Inflammatory macrophage (primary cell): ENCODE measurements at places on chromosomes 2 and 18.

GRCh38 chr2:233033672-233034071, 1.2 kb downstream of the NEU2 start:
- no peak for DNase-seq

DNA sequence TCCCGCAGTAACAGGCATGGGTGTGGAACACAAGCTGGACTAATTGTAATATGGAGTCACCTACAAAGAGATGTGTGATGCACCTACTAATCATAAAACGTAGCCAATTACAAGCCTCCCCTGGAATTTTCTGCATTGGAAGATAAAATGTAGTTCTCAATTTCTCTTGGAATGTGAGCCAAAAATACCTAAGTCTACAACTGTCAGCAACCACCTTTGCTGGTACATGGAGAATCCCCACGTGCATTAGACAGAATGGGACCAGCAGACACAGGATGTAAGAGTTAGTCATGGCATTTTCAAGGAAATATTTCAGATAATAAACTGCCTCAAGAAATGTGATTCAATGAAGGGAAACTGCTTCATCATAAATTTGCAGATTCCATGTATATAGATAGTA, 85.6 kb upstream of the DCC start:
- DNase-seq, result no peak

DNA sequence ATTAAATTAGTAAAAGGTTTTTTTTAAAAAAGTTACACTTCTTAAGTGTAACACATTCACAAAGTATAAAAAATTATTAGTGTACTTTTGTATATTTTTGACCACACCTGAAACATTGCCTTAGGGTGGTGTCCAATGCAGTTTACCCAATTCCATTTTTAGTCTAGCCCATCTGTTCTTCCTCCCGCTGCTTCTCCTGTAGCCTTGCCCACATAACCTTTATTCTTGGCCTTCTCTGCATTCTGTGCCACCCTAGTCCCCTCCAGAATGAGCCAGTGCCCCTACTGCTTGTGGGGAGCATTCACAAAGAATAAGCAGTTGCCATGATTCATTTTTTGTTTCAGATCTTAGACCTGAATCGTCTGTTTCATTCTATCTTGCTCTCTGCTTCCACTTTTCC, 78.4 kb upstream of the MYT1L start:
- no peak for DNase-seq

DNA sequence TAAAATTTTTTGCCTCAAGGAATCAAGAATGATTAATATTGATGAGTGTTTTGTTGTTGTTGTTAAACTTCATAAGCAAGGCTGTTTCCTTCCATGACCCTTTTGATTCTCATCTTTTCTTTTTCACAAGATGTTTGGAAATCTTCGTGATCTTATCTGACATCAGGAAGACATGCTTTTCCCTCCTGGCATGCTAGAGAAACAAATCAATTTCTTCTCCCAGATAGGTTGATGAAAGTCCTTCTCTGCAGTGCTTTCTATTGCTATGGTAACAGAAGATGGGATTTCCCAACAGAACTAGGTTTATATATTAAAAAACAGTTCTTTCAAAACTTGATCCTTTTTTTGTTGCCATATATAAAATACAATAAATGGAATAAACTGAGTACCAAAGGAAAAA, 85.2 kb downstream of the EML6 start:
- DNase-seq, result no peak

DNA sequence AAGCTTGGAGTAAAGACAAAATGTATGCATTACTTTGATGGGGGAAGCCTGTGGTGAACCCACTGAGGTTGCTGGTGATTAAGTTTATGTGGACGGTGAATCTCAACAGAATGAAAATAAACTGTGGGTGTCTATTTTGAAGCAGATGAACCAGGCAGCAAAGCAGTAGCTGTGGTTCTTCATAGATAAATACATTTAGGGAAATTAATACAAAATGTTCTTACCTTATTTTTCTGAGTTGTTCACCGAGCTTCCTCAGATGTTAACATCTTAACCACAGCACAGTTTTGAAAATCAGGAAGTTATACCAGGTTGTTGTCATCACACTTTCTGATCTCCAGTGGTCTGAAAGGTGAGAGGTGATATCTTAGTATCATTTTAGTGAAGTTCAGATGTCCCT, 53.9 kb downstream of the NCK2 start:
- DNase-seq, result no peak
